Hindlimb muscle (tissue), 1 donor: ENCODE measurements at places on chromosomes 11 and 22.

DNA sequence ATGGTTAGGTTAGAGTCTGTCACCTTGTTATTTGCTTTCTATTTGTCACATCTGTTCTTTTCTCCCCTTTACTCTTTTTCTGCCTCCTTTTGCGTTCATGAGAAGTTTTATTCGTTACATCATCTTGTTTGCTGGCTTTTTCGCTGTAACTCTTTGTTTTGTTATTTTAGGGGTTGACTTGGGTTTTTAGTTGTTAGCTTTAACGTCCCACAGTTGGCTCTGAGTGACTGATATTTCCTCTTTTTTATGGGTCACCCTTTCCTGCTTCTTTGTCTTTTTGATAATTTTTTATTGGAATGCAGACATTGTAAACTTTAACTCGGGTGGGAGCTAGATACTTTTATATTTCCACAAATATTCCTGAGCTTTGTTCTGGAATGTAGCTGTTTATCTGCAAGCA lies 13.3 kb upstream of the TNNT3 start:
- no peak for DNase-seq

DNA sequence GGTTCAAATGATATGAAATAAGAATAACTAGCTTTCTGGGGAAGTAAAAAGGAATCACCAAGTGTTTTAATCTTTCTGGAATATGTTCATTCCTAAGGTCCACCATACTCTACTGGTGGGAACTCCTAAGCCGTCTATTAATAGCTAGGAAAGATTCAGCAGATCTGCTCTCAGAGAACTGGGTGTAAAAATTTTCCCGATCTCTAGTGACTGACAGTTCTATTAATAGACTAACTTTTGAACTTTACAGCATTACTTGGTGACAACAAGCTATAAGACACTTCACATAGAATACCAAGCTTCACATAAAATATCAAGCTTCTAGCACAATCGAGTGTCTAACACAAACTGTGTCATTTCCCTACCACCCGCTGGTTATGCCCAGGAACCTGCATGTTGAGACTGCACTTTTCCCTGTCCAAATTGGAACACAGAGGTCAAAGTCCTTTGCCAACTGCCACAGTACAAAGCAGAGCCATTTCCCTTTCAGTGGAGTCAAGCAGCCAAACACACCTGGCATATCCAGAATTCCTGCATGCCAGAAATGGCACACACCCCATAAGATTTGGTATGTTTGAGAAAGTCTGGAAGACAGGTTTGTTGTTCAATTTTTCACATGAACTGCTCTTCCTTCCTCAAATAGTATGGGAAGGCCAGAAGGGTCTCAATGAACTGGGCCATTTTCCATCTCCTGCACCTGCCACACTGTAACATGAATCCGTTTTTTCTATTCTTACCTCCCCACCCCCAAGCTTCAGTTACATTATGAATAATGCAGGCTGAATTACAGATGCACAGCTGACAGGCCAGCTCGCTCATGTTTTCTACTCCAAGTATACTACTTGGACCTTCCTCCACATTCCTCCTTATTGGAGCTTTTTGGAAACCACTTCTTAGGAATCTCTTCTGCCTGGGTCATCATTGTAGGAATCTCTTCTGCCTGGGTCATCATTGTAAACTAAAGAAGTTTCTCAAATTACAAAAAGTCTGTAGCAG lies 3.7 kb downstream of the OSBP start:
- no peak for DNase-seq

GRCh38 chr22:38729946-38730345 lies 24.2 kb downstream of the GTPBP1 start:
- no peak for DNase-seq

GRCh38 chr11:65438257-65439151 lies 15.9 kb downstream of the NEAT1 start:
- no peak for DNase-seq

DNA sequence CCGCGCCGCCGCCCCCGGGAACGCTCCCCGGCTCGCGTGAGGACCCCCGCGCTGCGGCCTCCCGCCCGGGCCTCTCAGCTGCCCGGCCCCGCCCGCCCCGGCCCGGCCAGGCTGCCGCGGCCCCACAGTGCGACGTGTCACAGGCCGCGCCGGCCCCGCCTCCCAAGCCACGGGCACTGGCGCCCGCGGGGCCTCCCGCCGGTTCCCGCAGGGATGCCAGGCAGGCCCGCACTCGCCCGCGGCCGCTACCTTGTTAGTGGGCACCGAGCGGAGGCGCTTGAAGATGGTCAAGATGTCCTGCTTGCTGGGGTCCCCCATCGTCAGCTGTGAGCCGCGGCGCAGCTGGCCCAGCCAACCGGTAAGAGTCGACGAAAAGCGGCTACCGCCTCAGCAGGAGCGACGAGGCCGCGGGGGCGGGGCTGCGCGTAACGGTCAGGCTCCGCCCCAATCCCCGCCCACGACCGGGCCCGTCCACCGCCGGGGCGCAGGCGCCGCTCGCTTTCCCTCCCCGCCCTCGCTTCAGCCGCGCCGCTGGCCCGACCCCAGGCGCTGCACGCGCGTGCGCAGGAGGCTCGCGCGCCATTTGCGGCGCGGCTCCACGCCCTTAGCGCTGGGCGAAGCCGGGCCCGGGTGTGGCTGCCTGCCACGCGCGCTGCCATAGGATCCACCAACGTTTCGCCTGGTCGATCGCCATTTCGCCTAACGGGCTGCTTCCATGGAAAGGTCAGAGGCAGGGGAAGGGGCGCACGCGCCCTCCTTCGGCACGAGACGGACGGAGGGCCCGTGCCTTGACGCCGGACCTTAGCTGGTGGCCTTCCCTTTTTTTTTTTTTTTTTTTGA lies at the start of gene ARFGAP3:
Gene ARFGAP3, minus strand, starts transcription at position 409 of the 840 bp plus-strand sequence. Its CDS starts 91 bp downstream, at position 318.
- DNase-seq, result peak; percentile 98

DNA sequence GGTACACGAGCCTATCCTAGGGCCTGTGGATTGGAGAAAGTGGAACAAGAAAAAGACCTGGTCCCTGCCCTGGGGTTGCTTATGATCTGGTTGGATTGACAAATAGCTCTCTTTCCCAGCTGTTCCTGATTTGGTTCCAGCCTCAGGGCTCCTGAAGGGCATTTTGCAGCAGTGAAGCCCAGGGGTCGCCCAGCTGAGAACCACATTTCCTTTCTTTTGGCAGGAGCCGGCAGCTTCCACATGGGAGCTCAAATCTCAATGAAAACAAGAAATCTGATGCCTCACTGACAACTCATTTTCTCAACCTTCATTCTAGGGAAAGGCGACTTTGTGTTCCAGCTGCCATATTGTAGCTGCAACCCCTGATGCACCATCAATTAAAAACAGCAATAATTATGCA lies 140.6 kb upstream of the CADM1 start:
- DNase-seq, result no peak

DNA sequence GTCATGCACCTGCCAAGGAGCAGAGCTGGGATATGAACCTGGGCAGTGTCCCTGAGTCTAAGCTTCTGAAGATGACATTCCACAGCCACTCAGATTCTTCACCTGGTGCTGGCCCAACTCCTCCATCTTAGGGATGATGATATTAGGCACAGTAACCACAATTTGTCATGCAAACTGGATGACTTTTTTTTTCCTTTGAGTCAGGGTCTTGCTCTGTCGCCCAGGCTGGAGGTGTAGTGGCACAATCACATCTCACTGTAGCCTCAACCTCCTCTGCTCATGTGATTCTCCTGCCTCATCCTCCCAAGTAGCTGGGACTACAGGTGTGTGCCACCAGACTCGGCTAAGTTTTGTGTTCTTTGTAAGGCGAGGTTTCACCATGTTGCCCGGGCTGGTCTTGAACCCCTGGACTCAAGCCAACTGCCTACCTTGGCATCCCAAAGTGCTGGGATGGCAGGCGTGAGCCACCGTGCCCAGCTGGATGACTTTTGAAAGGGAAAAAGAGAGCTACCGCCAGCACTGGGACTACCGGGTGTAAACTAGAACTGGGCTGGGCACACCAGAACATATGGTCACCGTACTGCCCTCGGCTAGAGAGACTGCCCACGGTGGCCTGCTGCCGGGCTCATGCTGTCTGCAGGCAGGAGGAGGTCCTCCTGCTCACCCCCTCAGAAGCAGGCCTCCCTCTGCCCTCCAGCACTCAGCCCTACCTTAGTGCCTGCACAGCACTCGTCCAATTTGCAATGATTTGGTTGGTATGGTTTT lies 77.7 kb downstream of the NAT10 start:
- no peak for DNase-seq

- no peak for DNase-seq
Measured at GRCh38 chr11:14764579-14765527, 121.2 kb downstream of the PDE3B start.

DNA sequence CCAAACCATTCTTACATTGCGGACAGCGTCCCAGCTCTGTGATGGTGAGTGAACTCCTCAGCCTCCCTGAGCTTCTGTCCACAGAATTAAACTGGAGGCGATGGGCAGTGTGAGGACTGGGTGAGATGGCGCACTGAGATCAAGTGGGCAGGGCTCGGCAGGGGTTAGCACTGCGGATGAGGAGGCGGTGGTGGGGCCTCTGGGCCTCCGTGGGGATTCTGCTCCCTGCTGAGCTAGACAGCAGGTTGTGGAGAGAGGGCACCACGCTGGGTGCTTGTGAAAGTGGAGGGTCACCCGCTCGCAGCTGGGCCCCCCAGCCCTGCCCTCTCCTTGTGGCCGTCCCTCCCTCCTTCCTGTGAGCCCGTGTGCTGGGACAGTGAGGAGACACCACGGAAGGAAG lies 25.6 kb upstream of the PARVG start:
- DNase-seq, result no peak

- DNase-seq, result no peak
Measured at GRCh38 chr11:61690706-61691379, 10.7 kb downstream of the DAGLA start.

GRCh38 chr11:19868871-19869270 lies 156.2 kb downstream of the NAV2 start:
- DNase-seq, result no peak

DNA sequence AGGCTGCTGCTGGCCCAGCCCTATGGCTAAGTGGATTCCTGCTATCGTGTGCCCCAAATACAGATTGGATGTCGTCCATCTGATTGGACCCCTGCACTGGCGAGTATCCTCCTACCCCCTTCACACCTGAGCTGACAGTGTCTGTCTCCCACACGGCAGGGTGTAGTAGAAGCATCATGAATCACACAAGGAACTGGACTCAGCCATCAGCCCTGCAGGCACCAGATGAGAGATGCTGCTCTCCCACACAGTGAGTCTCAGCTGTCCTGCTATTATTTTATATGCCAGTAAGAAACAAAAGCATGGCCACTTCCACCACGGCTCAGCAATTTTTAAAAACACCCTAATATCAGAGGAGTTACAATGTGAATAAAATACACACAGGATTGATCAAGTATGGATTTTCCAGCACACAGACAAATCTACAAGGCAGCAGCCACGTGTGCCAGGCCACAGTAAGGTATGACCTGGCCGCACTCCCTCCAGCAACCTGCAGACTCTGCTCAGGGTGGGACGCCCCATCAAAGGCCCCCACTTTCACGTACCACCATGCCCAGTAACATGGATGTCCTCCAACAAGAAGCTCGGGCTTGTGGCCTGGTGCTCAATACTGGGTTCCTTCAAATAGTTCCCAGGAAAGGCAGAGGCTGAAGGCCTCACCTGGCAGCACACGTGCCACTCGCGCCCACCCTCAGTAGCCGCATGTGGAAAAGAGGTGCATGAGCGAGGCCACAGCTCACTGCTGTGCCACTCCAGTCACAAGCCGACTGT lies 16.4 kb upstream of the SLC25A1 start:
- DNase-seq, result no peak
